GM19239 (cell line): ENCODE measurements at places on chromosomes 6 and 20.

GRCh38 chr6:25706314-25707014 lies 48.1 kb upstream of the SLC17A4 start:
- DNase-seq = no peak

DNA sequence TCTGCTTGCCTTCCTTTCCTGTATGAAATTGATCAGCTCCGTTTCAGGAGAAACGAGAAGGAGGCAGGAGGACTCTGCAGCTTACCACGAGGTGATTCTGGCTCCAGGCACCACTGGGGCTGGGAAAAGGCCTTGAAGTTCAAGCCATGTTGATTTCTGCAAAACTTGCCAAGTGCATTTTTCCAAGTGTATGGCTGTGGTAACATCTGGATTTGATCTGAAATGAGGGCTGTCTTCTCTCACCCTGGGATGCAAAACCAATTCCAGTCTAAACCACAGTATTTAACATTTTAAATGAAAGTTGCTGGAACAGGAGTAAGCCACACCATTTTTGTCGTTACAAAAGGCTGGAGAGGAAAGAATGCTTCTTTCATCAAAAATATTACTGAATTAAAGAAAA lies 36.1 kb upstream of the FAM210B start:
- no peak for DNase-seq

DNA sequence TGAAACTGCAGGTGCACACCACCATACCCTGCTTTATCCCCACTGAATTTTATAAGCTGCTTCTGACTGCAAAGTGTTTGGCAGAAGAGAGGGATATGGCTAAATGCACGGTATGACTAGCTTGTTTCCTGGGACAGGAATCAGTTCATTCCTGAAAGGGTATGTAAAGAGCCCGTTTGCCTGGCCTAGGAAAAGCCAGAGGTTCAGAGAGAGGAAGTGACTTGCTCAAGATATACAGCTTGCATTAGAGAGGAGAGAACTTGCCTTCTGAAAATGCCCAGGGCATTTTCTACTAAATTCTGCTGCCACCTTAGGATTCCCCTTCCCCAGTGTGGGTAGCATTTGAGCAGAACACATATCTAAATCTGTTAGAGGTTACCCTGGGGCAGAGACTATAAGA lies 683 bp upstream of the GCNT2 start:
- no peak for DNase-seq

DNA sequence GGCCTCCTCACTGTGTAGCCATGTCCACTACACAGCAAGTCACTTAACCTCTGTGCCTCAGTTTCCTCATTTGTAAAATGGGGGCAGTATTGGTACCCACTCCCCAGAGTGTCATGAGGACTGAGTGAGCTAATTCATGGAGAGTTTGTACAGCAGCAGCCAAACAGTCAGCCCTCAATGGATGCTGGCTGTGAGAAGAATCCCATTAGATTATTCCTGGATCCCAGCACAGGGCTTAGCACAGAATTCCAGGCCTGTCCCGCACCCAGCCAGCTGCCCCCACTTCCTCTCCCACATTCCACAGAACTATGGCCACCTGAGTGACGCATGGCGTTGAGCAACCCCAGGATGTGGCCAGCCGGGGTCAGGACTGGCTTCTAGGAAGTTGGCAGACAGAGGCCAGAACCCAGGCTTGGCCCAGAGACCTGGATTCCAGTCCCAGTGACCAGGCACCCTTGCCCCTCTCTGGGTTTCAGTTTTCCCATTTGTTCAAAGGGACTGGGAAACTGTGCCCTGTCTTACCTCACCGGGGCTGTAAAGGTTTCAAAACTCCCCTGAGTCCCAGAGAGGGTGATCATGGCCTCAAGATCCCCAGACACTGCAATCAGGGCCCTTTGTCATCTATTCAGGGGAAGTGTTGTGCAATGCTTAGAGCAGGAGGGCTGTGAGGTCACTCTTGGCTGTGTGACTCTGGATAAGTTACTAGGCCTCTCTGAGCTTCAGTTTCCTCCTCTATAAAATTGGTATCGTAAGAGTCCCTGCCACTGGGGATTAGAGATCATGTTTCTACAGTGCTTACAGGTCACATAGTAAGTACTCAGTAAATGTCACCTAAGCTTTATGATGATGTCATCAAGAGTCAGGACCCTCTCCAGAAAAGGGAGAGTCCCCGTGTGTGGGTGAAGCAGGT lies 3.0 kb upstream of the TGM2 start:
- no peak for DNase-seq

GRCh38 chr20:37640600-37641561 lies 52.9 kb upstream of the CTNNBL1 start:
- DNase-seq = no peak

- no peak for DNase-seq
These were observed 102.7 kb upstream of the CNKSR3 start for GRCh38 chr6:154613137-154613676.

DNA sequence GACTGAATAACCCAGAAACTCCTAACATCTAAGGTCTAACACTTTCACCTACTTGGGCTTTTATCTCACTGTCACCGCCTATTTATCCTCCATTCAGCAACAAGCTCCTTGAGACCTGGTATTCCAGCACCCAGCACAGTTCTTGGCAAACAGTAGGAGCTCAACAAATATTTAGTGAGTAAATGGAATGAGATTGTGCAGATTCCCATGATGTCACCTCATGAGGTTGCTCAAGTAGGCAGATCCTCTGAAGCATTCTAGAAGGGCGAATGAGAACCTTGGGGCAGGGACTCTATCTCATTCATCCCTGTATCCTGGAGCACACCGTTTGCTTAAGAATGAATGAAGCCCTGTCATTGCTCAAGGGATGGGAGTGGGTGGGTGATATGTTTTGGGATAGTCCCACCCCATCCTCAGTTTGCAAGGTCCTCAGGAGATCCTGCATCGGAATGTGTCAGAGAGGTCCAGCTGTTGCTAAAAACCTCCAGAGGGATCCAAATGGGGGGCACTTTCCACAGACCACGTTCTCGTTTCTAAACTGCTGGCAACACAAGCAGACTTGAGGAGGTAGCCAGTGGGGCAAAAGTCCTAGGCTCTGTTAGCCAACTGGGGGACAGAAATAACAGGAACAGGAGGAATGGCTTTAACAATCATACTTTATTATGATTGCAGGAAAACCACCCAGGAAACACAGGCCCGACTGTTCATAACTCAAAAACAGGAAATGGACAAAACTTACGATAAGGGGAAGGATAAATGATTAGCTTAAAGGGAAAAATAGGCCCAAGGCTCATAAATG lies 42.0 kb downstream of the EDN1 start:
- no peak for DNase-seq

DNA sequence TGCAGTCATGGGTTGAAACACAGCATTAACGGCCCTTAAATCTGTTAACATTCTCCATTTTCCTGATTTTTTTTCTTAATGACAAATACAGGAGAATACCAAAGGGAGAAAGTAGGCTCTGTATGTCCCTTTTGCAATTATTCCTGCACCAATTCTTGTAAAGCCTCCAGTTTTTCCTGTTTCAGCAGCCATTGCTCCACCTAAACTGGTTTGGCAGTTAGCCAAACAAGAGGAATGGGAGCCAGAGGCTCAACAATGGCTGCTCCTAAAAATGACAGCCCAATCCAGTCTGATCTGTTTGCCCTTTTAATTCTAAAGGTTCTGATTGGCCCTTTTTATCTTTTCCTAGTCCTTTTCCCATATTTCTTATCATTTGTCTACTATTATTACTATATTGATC lies 284.2 kb upstream of the SGK1 start:
- no peak for DNase-seq

GRCh38 chr20:2952766-2953165 lies 79.5 kb downstream of the PTPRA start:
- DNase-seq = no peak

DNA sequence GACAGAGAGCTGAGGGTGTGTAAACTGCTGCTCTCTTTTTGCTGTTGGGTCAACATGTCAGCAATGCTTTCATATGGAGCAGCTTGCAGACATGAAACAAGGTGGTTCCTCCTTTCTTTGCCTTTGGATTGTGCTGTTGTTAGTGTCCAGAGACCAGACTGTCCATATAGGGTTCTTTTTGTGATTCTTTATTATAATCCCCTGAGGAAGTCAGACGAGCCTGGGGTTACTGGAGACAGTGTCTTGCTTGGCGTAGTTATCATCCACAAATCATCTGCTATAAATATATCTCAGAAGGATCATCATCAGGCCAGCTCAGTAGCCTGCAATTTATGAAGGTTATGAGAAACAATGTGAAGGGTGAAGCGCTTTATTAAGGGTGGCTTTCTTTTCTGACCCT lies 2.3 kb upstream of the ADGRB3 start:
- no peak for DNase-seq

GRCh38 chr6:159943968-159944598 lies 24.8 kb upstream of the IGF2R start:
- no peak for DNase-seq

DNA sequence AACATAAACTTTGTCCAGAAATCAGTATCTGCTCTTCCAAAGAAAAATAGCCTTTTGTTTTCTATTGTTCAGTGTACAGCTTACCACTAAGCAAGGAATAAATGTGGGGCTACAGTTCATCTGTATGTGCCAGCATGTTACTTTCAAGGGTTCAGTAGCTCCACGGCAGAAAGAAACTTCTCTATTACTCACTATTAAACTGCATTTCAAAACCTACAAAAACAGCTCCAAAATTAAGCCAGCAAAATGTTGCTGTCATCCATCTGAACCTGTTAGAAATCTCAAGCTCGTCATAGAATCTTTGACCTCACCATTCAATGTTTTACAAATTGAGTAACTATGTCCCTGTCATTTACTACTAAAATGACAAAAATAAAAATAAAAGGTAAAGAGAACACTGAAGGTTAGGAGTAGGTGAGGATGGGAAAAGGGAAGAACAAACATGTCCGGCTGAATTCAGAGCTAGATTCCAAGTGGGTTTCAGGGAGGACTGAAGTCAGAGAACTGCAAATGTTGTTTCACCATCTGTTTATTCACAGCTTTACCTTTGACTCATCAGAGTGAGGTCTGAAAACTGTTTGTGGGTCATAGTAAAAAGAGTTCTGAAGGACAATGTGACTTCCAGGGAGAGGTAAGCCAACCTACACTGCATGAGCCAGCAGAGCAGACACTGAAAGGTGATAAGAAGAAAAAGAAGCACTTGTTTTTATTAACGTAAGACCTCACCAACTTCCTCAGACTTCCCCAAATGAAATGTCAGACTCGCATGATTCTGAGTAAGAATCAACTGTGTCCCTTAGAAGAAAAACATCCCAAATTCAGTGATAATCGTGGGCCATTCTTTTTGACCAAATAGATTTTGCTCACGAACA lies 62.0 kb downstream of the ATXN1 start:
- DNase-seq = no peak

DNA sequence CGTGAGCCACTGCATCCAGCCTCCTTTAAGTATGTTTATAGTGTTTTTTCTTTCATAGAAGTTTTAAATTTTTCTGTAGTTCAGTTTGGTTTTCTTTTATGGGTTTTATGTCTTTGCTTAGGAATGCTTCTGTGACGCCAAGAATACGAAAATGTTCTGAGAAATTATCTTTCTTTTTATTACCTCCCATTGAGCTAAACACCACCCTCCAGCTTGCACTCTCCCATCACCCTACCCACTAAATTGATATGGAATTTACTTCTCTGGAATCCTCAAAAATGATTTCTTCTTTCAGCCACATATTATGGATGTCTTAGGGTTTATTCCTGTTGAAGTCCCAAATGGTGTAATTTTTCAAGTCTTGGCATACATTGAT lies 38.1 kb downstream of the JARID2 start:
- DNase-seq = no peak

GRCh38 chr20:50019466-50020256 lies 36.9 kb downstream of the SNAI1 start:
- DNase-seq = no peak

GRCh38 chr6:170211404-170212025 lies 79.4 kb downstream of the DLL1 start:
- no peak for DNase-seq

- DNase-seq = no peak
These were observed 59.0 kb upstream of the MRAP2 start for GRCh38 chr6:83974409-83975050.

- no peak for DNase-seq
These were observed 93.5 kb upstream of the CCDC28A start for GRCh38 chr6:138680085-138680484.

- no peak for DNase-seq
These were observed 59.6 kb upstream of the ZFP64 start for GRCh38 chr20:52251136-52251700.

GRCh38 chr6:53250176-53251032 lies 98.3 kb downstream of the ELOVL5 start:
- DNase-seq = no peak

DNA sequence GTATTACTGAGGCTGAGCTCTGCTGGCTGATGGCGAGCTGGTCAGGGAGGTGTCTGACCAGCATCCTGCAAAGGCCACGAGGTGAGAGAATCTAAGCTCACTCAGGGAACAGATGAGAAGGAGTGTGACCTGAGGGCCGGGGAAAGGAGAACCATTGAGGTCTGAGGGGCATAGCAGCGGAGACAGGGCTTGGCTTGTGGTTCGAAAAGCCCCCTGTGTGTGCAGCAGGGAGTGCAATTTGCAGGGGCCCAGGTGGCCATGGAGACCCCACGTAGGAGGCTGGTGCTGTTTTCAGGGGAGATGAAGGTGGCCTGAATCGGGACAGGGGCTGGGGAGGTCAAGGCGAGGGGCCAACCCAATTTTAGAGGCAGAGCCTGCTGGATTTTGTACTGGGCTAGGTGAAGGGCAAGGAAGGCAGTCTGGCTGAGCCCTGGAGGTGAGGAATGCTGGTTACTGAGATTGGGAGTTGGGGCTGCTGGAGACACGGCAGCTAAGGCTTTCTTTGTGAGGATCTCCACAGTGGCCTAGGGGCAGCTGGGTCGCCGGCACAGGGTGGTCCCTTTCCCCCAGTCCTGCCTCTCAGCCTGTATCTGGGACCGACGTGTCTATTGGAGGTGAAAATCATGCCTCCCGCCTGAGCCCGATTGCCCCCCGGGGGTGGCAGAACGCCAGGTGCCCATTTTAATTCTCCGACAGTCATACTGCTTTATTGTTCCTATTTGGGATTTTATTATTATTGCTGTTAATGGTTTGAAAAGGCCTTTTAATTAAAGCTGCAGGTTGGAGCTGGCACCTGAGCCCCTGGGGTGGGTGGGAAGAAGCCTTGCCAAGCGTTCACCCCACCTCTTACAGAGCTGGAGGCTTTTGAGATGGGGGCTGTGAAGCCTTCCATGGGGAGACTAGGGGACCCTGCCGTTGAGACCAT lies 28.4 kb downstream of the DLGAP4 start:
- no peak for DNase-seq

DNA sequence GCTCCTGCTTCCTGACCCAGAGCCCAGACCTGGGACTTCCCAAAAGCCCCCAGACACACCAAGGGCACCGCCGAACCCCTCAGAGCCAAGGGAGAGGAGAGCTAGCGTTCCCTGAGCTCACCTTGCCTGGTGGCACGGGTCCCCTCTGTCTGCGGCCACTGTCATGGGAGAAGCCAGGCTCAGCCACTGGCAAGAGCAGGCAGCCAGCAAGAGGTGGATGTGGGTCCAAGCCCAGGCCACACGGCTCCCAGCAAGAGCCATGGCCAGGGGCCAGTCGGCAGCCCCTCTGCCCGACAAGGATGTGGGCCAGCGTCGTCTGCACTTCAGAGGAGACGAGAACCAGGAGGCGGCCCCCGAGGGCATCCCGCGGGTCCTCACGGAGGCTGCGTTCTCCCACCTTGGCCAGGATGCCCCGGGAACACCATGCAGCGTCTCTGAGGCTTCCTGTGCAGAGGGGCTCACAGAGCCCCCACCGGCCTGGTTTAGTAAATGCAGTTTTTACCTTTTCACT lies 2.2 kb upstream of the PPDPF start:
- no peak for DNase-seq

- DNase-seq = no peak
These were observed 132.1 kb upstream of the ADGRB3 start for GRCh38 chr6:68502946-68503345.

GRCh38 chr20:10555865-10556308 lies 117.9 kb downstream of the JAG1 start:
- DNase-seq = no peak

- DNase-seq = peak; percentile 72
These were observed 52.7 kb upstream of the PTGIS start for GRCh38 chr20:49620364-49621240.
